ENCODE measurements at places on chromosomes 16 and 17.

DNA sequence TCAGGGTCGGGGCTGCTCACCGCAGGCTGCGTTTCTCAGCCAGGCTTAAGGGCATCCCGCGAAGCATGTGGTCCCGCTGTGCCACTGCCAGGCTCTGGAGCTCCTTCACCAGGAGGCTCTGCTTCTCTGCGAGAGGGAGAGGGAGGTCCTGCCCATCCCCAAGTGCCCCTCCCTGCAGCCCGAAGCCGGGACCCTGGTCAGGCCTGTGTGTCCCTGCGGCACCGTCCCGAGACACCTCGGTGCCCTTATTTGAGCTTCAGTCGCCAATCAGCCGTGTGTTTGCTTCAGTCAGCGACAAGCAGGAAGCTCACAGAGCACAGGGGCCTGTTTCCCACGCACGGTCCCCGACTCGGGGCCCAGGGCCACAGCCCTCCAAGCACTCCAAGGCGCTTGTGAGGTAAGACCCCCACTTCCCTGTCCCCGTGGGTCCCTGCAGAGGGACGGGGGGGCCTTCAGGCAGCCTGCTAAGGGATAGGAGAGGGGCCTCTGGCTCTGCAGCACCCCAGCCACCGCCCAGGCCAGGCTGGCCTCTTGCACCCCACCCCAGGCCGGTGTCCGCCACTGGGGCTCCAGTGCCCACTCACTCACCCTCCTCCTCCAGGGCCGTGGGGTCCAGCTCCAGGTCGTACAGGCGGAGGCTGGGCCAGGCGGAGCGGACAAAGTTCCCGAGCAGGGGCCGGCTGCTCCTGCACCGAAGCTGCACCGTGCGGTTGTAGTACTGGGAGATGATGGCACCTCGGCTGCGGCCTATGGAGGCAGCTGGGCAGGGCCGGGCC lies 3.2 kb downstream of the TMC6 start:
- no peak for DNase-seq

- DNase-seq: no peak
These were observed 168.1 kb downstream of the C16orf95 start for GRCh38 chr16:87149051-87149450.

- DNase-seq: no peak
These were observed 30.7 kb downstream of the NPTX1 start for GRCh38 chr17:80445726-80446110.

DNA sequence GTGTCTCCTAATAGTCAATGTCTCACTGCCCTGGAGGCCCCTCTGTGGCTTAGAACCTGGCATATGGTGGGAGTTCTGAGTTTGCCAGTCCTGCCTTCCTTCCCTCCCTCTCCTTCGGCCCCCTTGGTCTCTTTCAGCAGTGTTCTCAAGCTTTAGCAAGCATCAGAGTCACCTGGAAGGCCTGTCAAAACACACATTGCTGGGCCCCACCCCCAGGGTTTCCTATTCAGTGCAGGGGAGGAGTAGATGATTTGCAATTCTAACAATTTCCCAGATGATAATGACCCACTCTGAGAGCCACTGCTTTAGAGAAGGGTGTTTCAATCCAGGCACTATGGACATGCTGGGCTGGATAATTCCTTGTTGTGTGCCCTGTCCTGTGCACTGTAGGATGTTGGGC lies 26.4 kb upstream of the TMEM220 start:
- DNase-seq: no peak

Data from muscle of leg (tissue), 16 donors.